ENCODE measurements at places on chromosomes 1 and 21. TPM values are rescaled to one million over a fixed set of nuclear protein-coding genes. Genes with fewer than 3 reads are reported as not detected.

Gene AGT
- polyA plus RNA-seq: 41.2 TPM

Gene CHI3L1
- 9.0 TPM for polyA plus RNA-seq

Gene SERPINC1
- polyA plus RNA-seq: 0.40 TPM

Gene ATXN7L2
- 9.5 TPM for polyA plus RNA-seq

Gene G0S2
- polyA plus RNA-seq: 9.5 TPM

Gene SPOCD1
- 0.19 TPM for polyA plus RNA-seq

Gene CFAP107
- polyA plus RNA-seq: 0.64 TPM

Gene SH2D2A
- 0.47 TPM for polyA plus RNA-seq

Gene TCHH
- polyA plus RNA-seq: not detected

Gene PRRX1
- 1.2 TPM for polyA plus RNA-seq

Gene ATP1A4
- polyA plus RNA-seq: 0.11 TPM

Gene NFIA
- polyA plus RNA-seq: 13.9 TPM

Gene TINAGL1
- 34.9 TPM for polyA plus RNA-seq

Measured in renal cortex interstitium (tissue), 15 donors.